ENCODE measurements at places on chromosomes 7 and 10. TPM values are rescaled to one million over a fixed set of nuclear protein-coding genes. Genes with fewer than 3 reads are reported as not detected.

DNA sequence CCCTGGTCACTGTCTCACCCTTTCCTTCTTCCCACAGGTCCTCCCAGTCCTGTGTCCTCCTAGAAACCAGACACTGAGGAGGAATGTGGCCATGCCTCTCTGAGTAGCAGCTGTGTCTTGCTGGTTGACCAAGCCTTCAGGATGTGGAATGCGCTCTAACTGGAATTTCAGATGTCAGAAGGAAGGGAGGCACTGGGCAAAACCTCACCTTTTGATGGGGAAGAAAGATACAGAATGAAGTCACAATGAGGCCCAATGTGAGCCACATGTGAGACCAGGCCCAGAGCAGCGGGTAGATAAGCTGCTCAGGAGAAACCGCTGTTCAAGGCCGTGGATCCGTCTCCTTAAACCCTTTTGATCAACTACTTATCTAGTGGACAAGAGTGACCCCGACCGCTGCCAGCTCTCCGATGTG, 54.8 kb upstream of the ECHDC3 start:
- peak; percentile 33 for DNase-seq
- H3K36me3 ChIP-seq = no peaks in the 10 kb centered on the region
- no peaks in the 10 kb centered on the region for H3K4me1 ChIP-seq
- no peaks in the 10 kb centered on the region for H3K27me3 ChIP-seq
- no peak overlapping the region for H3K27ac ChIP-seq

- no peak overlapping the region for H3K27ac ChIP-seq
- no peaks in the 10 kb centered on the region for H3K36me3 ChIP-seq
These were observed 6.9 kb downstream of the IRF5 start for GRCh38 chr7:128944487-128945236.

DNA sequence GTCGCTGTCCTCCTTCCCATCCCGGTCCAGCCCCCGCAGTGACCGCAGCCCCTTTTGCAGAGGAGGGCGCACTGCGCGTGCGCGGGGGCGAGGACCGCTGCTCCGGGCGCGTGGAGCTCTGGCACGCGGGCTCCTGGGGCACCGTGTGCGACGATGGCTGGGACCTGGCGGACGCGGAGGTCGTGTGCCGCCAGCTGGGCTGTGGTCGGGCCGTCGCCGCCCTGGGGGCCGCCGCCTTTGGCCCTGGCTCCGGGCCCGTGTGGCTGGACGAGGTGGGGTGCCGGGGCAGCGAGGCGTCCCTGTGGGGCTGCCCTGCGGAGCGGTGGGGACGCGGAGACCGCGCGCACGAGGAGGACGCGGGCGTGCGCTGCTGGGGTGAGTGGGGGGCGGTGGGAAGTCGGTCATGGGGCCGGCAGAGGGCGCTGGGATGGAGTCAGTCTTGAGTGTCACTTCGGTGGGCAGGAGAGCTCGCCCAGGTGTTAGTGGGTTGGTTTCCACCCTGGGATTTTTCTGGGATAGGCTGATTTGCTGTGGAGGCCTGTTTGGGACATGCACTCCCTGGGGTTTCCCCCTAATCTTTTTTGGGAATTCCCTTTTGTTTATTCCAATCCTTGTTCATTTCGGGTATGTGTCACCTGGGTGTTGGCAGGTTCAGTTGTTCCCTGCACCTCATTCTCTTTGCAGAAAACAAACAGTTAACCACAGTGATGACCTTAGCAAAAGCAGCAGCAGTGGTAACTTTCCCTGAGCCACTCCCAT, 11.6 kb downstream of the SCART1 start:
- H3K36me3 ChIP-seq = no peaks in the 10 kb centered on the region
- no peak for DNase-seq
- no peak overlapping the region for H3K27ac ChIP-seq

DNA sequence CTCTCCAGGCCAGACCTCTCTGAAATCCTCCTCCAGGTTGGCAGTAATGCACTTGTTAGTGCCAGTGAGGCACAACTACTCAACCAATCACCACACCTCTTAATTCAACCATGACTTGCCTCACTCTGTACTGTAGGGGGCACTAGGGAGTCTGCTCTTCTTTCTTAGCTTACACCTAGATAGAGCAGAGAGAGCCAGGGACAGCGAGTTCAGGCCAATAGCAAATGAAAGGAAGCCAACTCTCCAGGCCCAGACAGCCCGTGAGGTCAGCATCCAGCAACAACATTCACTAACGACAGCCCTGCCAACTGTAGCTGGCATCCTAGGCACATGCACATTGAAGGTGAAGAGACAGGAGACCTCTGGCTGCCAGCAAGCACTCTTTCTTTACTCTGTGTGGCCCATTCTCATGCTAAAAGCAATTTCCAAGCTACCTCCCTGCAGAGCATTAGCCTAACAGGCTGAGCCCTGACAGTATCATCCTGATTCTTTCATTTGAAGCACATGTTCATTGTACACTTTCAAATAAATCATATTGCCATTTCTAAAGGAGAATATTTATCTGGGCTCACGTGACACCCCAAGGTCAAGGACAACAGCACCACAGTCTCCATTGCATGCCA, 136.3 kb downstream of the DPY19L1 start:
- H3K27me3 ChIP-seq = no peaks in the 10 kb centered on the region
- H3K4me3 ChIP-seq = no peak overlapping the region
- H3K27ac ChIP-seq = no peak overlapping the region
- H3K4me1 ChIP-seq = no peaks in the 10 kb centered on the region
- DNase-seq = no peak
- no peaks in the 10 kb centered on the region for H3K36me3 ChIP-seq

GRCh38 chr7:140873434-140873833, 51.3 kb downstream of the BRAF start:
- no peaks in the 10 kb centered on the region for H3K36me3 ChIP-seq
- H3K4me1 ChIP-seq = peaks cover 6% of the 10 kb centered on the region
- no peaks in the 10 kb centered on the region for H3K27me3 ChIP-seq
- no peak overlapping the region for H3K27ac ChIP-seq

GRCh38 chr7:44215531-44215930, 14.8 kb downstream of the YKT6 start:
- peaks cover 5% of the 10 kb centered on the region for H3K4me1 ChIP-seq
- peaks cover 21% of the 10 kb centered on the region for H3K36me3 ChIP-seq
- DNase-seq = no peak

DNA sequence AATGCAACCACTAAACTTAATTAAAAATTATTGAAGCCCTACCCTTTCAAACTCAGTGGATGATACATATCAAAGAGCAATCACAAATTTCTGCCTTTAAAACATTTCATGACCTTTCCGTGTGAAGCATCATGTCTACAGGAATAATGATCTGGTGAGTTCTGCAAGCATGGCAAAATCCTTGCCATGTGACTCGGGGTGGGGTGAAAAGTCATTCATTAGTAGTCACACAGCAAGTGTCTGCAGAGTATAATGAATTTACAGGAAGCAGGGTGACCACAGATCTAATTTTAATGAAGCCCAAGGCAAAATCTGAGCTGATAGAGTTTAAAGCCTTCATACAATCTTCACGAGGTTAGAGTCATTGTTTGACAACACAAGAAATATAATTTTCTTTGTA, 351.9 kb downstream of the THSD7A start:
- no peaks in the 10 kb centered on the region for H3K36me3 ChIP-seq
- DNase-seq = no peak
- H3K27me3 ChIP-seq = no peaks in the 10 kb centered on the region

The PAPSS2 gene
- 1.4 TPM for total RNA-seq

- no peak overlapping the region for H3K4me3 ChIP-seq
- no peaks in the 10 kb centered on the region for H3K36me3 ChIP-seq
- no peaks in the 10 kb centered on the region for H3K27me3 ChIP-seq
- DNase-seq = no peak
- no peak overlapping the region for H3K27ac ChIP-seq
These were observed 3.1 kb downstream of the CD36 start for GRCh38 chr7:80641548-80641947.

- H3K4me1 ChIP-seq = no peaks in the 10 kb centered on the region
- H3K27ac ChIP-seq = peak overlapping the region; percentile 63
- no peaks in the 10 kb centered on the region for H3K36me3 ChIP-seq
- DNase-seq = peak; percentile 2
These were observed 570.8 kb upstream of the MGMT start for GRCh38 chr10:128896116-128896795.

The CALHM1 gene
- 0.13 TPM for total RNA-seq

DNA sequence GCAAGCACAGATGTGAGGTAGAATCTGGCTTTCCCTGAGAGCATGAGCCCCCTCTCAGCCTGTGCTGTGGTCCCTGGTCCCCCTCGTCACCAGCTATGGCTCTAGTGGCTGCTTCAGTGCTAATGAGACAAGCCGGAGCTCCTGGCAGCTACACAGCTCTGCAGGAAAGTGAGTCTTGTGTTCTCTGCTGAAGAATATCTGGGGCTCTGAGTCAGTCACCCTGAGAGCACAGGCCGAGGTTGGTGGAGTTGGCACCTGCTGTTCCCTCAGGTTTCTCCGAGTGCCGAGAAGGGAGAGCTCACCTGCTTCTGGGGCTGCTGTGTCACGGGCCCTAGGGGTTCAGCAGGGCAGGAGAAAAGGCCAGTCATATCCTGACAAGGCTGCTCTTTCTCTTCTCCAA, 37.2 kb upstream of the GJD4 start:
- H3K4me3 ChIP-seq = no peak overlapping the region
- peaks cover 11% of the 10 kb centered on the region for H3K36me3 ChIP-seq
- no peaks in the 10 kb centered on the region for H3K4me1 ChIP-seq
- DNase-seq = no peak

- H3K4me1 ChIP-seq = peaks cover 15% of the 10 kb centered on the region
- H3K36me3 ChIP-seq = no peaks in the 10 kb centered on the region
- H3K27me3 ChIP-seq = no peaks in the 10 kb centered on the region
- H3K27ac ChIP-seq = no peak overlapping the region
These were observed 431.9 kb downstream of the TNS3 start for GRCh38 chr7:47149971-47150370.

DNA sequence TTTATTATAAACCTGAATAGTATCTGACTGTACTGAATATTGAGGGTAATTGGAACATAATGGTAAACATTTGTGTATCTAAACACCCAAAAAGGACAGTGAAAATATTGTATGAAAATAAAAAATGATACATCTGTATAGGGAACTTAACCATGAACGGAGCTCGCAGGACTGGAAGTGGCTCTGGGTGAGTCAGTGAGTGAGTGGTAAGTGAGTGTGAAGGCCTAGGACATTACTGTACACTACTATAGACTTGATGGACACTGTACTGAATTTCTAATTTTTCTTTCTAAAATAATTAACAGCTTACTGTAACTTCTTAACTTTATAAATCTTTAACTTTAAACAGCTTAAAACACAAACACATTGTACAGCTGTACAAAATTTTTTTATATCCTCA, 454.5 kb upstream of the FZD8 start:
- no peak overlapping the region for H3K27ac ChIP-seq
- no peak for DNase-seq
- H3K4me1 ChIP-seq = no peaks in the 10 kb centered on the region
- no peaks in the 10 kb centered on the region for H3K27me3 ChIP-seq

DNA sequence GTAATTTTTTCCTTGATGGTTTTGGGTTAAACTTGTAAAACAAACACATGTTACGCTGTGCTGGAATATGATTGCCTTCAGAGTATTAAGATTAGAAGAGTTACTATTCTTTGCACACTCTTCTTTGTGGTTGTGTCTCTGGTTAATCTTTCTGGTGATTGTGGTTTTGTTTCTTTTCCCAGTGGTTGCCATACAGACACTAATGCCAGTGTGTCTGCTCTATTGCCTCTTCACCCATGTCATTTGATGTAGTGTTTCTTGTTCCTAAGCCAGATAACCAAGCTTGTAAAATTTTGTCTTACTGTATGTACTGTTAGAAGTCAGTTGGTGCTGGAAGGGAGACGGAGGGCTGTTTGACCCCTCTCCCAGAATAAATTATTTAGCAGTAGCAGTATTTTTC, 124.8 kb downstream of the PHTF2 start:
- no peak for DNase-seq
- H3K4me1 ChIP-seq = no peaks in the 10 kb centered on the region
- no peaks in the 10 kb centered on the region for H3K27me3 ChIP-seq
- no peak overlapping the region for H3K4me3 ChIP-seq

DNA sequence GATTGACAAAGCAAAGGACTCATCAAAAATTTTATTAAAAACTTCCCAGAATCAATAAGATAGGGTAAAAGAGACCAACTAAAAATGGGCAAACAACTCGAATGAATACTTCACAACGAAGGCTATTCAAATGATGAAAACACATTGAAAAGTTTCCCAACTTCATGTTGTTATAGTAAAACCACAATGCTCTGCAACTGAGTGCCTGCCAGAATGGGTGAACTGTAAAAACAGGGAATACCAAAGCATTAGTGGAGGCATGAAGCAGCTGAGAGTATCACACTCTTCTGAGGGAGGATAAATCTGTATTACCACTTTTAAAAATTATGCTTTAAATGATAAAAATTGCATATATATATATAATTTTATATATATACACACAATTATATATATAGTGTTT, 1214.7 kb downstream of the SORCS3 start:
- no peaks in the 10 kb centered on the region for H3K4me1 ChIP-seq
- no peak overlapping the region for H3K27ac ChIP-seq
- no peak overlapping the region for H3K4me3 ChIP-seq
- H3K36me3 ChIP-seq = no peaks in the 10 kb centered on the region
- no peak for DNase-seq
- no peaks in the 10 kb centered on the region for H3K27me3 ChIP-seq

The FKBP6 gene
- total RNA-seq = not detected

- no peak for DNase-seq
- H3K36me3 ChIP-seq = no peaks in the 10 kb centered on the region
- H3K27me3 ChIP-seq = no peaks in the 10 kb centered on the region
- no peak overlapping the region for H3K27ac ChIP-seq
These were observed 626.9 kb downstream of the ZWINT start for GRCh38 chr10:55734112-55734511.

DNA sequence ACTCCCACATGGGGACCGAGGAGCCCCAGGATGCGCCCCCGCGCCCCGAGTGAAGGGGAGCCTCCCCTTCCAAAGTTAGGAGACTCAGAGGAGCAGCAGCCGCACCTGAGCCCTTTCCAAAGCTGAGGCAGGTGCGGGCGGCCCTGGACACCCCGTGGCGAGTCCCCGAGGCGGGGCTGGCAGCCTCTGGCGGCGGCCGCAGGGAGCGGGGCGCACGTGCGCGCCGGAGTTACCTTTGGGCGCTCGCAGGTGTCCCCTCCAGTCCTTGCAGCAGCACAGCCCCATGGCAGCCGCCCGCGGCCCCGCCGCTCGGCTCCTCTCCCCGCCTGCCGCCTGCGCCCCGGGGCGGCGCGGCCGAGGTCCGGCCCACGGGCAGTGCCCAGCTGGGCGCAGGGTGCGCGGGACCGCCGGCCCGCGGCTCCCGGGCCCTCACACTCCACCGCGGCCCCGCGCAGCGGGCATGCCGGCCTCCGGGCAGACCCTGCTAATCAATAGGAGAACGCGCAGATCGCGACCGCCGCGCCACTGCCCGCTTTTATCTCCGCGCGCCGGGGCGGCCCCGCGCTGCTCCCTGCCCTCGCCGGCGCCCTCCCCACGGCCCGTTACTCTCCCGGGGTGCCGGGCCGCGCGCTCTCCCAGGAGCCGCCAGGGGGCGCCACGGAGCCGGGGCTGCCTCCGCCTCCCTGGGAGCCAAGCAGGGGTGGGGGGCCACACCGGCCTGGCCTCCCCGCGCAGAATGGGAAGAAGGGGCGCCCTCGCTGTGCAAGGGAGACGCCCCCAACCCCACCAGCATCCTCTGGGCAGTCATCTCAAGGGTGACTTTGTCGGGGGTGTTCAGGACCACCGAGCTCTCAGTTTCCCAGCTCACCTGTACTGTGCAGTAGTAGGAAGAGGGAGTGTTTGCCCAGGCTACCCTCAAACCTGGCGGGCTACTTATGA, 80.8 kb downstream of the ARHGAP22 start:
- H3K36me3 ChIP-seq = no peaks in the 10 kb centered on the region
- H3K27ac ChIP-seq = no peak overlapping the region
- H3K4me1 ChIP-seq = peaks cover 5% of the 10 kb centered on the region
- no peak overlapping the region for H3K4me3 ChIP-seq

GRCh38 chr10:43308986-43309385, 42.1 kb upstream of the RASGEF1A start:
- no peak for DNase-seq
- H3K4me3 ChIP-seq = no peak overlapping the region
- no peaks in the 10 kb centered on the region for H3K4me1 ChIP-seq
- H3K36me3 ChIP-seq = no peaks in the 10 kb centered on the region

All from SJCRH30 (cell line).